ENCODE measurements at places on chromosomes 1 and 21. TPM values are rescaled to one million over a fixed set of nuclear protein-coding genes. Genes with fewer than 3 reads are reported as not detected.

Gene CACHD1
- total RNA-seq: not detected

Gene LCE1A
- total RNA-seq: not detected

Gene ATP1A4
- total RNA-seq: not detected

Gene CA6
- total RNA-seq: not detected

Gene MIXL1
- total RNA-seq: 1.7 TPM

Gene B3GALT2
- 0.07 TPM for total RNA-seq

Gene CNIH3
- 1.8 TPM for total RNA-seq

Gene CD101
- 0.75 TPM for total RNA-seq

Gene RWDD3
- total RNA-seq: 21.9 TPM

Gene A3GALT2
- total RNA-seq: not detected

Gene CD52
- total RNA-seq: 1,116 TPM

Gene PLEKHO1
- 186 TPM for total RNA-seq

Gene SLC6A9
- total RNA-seq: 6.4 TPM

Gene C1orf210
- total RNA-seq: not detected

Gene CFHR4
- total RNA-seq: not detected

Gene SPRR1B
- not detected for total RNA-seq

Gene C8A
- total RNA-seq: not detected

Gene LIPI
- total RNA-seq: not detected

Gene LCE3E
- total RNA-seq: not detected

Gene CACNA1S
- total RNA-seq: not detected

Gene CYP4A11
- total RNA-seq: not detected

Gene CD58
- 47.1 TPM for total RNA-seq

Gene LCE6A
- not detected for total RNA-seq

Gene LRRN2
- not detected for total RNA-seq

Gene TSPAN2
- total RNA-seq: 0.34 TPM

Gene TMEM269
- 0.47 TPM for total RNA-seq

Gene NBPF6
- total RNA-seq: not detected

Gene CBR3
- 11.1 TPM for total RNA-seq

Gene CATSPERE
- total RNA-seq: 3.1 TPM

Gene ST6GALNAC3
- total RNA-seq: 17.3 TPM

Gene NTRK1
- total RNA-seq: not detected

Gene NUP210L
- 0.15 TPM for total RNA-seq

Gene TMEM39B
- total RNA-seq: 28.8 TPM

Gene DENND2D
- 102 TPM for total RNA-seq

Gene FAM72C
- total RNA-seq: not detected

Gene FCER1G
- total RNA-seq: 1.7 TPM

Gene TNFRSF8
- 0.57 TPM for total RNA-seq

Gene C1orf87
- not detected for total RNA-seq

Gene RNU11
- total RNA-seq: not detected

Gene TMEM54
- not detected for total RNA-seq

Gene CD53
- 490 TPM for total RNA-seq

Gene ZNF648
- total RNA-seq: not detected

Gene WDR77
- 40.5 TPM for total RNA-seq

Gene CD2
- 0.74 TPM for total RNA-seq

Measured in B cell (primary cell).